ENCODE measurements at places on chromosomes 2 and 18. TPM values are rescaled to one million over a fixed set of nuclear protein-coding genes. Genes with fewer than 3 reads are reported as not detected.

MYO3B gene
- total RNA-seq, result 0.13 TPM

- DNase-seq, result no peak
Observed at GRCh38 chr2:217150236-217150635, 290.4 kb upstream of the TNP1 start.

GRCh38 chr2:55616551-55617174 lies 759 bp downstream of the PPP4R3B start:
- no peak for DNase-seq

CHRNG gene
- not detected for total RNA-seq

DNA sequence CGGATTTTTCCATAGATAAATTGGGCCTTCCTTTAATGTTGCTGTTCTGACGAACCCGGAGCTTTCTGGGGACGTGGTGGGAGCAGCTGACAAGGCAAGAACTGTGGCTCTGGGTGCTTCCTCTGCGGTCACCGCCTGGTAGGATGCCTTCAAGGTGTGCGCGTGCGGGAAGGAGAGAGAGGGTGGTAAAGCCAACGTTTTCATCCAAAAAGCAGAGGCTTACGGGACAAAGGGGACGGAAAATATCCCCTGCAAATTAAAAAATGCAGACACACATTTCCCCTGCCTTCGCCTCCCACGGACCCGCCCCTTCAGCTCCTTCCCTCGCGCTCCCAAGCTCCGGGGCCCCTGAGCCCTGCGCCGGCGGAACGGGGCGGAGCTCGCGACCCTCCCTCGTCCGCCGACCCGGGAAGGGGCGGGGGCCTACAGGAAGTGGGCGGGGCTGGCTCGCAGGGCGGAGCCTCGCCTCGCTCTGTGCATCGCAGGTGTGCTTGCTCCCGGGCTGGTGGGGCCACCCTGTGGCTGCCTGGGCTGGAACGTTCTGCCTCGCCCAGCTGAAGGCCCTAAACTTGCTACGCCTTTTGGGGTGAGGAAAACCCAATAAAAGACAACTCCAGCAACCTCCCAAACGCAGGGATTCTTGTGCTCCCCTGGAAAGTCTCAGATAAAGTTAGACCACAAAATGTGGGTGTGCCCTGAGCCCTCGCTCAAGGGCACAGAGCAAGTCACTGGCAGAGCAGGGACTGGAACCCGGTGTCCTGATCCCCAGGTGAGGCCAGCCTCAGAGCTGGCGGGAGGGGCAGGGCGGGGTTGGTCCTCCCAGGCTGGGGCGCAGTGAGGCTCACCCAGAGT lies 25.4 kb upstream of the SLC66A3 start:
- peak; percentile 75 for DNase-seq

DNA sequence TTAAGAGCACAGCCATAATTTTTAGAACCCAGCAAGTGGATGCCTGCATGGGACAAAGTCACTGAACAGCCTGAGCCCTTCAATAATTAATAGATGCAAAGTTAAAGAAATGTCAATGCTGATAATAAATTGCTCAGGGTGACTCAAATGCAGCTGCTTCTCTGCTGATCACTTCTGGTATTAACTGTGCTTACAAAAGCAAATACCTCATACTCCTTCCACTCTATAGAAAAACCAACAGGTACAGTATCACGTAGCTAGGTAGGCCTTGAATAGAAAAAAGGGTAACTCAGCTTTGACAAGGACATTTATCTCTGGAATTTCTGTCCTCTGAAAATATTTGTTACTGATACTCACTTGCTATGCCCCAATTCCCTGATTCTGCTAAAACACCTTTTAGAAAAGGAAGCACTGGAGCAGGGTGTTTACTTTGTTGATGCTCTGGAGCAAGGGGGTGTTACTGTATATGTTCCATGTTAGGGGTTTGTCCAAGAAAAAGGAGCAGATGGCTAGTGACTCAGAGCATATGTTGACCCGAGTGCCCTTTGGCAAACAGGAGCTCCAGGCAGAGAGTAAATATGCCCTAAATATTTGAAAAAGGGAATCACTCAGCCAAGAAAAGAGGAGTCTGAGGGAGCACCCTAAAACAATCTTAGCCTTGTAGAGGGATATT lies 59.1 kb upstream of the RTN4 start:
- no peak for DNase-seq

DNA sequence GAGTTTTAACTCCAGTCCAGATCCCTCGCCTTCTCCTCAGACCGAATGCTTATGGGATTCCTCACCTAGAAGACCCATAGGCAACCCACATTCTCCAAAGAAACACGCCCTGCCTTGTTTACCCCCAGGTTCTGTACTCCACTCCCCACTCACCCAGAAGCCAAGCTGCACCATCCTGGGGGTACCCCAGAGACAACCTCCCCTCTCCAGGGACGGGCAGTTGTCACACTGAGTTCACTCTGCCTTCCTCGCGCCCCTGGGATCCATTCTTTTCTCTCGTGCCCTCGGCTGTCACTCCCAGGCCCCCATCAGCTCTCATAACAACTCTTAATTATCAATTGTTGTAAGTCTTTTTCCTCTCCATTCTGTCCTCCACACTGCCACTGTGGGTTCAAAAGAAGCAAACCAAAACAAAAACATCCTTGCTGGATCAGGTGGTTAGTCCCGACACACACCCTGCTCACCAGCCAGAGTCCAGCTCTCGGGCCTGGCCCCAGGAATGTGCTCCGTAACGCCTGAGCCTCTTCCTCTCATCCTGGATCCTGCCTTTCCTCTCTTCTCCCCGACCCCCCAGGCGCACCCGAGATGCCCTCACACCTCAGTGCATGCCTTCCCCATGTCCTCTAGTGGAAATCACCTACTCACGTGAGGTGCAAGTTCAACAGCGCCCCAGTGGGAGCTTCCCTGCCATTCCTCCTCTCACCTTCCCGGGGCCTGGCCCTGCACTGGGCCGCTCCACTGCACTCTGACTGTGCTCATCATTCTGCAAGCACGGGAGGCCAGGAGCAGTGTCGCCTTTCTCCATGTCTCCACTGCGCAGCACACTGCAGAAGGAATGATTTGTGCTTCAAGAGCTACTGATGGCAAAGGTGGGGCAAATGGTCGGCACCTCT lies 20.7 kb downstream of the COX7A2L start:
- DNase-seq, result no peak

DNA sequence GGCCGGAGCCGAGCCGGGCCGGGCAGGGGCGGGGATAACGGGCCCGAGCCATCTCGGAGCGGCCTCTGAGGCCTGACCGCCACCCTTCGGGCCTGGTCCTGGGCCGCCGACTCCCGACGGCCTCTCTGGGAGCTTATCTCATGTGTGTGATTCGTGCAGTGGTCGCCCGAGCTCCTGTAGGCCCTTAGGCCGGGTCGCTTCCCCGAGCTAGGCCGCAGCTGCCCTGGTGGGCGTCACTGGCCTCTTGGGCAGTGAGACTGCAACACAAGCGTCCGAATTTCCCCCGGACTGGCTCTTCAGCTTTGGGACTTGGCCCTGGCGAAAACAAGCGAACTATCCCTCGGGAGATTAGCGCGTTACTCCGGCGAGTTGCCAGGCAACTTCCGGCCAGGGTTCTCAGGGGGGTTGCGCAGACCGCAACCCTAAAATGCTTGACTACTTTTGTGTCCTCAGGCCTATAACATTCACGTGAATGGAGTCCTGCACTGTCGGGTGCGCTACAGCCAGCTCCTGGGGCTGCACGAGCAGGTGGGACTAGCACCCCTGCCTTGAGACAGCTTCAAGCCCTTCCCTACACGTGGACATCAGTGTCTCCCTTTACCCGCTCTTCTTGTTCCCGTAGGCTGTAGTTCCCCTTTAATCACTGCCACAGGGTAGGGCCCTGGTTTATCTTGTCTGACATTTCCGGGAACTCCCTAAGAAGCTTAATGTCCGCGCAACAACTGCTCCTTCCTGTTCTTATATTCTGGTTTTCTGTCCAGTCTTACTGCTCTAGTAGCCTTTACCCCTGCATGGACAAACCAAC lies 602 bp downstream of the SNX17 start:
- DNase-seq, result no peak

- no peak for DNase-seq
Observed at GRCh38 chr2:209547726-209548125, 123.9 kb downstream of the MAP2 start.

HSBP1L1 gene
- 16.9 TPM for total RNA-seq
